ENCODE measurements at places on chromosomes 5 and 9.
A peak's percentile ranks its signal among the peaks of the same experiment; 100 is the strongest.

DNA sequence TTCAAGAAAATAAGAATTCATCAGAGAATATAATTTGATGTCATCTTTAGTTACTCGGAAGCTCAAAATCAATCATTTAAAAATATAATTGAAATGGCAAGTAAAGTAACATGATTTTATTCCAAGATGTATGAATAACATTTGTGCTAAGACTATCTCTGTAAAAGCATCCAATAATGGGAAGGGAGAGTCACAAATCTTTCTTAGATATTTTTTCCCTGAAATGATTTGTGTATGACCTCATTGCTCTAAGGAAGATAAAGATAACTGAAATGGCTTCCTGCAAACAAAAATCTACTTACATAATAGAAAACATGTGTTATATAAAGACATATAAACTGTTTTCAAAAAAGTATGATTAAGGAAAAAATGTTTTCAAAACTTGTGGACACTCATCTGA is 97.4 kb upstream of the FGF10 start:
- DNase-seq = no peak

- DNase-seq = no peak
These were observed 41.5 kb downstream of the VAV2 start for GRCh38 chr9:133950629-133951111.

DNA sequence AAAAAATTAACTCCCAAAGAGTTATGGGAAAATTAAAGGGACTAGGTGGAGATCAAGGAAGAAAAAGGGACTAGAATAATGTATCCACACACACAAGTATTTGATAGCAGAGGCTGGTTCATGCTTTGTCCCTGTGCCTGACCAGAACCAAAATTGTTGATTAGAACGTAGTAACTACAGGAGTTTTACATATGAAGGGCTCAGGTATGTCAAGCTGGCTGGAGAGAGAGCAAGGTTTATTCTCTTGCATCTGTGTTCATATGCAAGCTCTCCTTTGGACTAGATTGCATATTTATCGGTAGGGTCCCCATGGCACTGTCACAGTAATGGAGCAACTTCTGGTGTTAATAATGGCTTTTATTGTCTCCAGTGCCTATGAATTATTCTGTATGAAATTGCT is 239.9 kb upstream of the TRPM3 start:
- no peak for DNase-seq

GRCh38 chr5:33738967-33739366 is 152.8 kb downstream of the ADAMTS12 start:
- no peak for DNase-seq

- DNase-seq = no peak
These were observed 60.8 kb upstream of the KLF9 start for GRCh38 chr9:70475211-70475610.

- no peak for DNase-seq
These were observed 74.4 kb upstream of the RUSC2 start for GRCh38 chr9:35415402-35416097.

DNA sequence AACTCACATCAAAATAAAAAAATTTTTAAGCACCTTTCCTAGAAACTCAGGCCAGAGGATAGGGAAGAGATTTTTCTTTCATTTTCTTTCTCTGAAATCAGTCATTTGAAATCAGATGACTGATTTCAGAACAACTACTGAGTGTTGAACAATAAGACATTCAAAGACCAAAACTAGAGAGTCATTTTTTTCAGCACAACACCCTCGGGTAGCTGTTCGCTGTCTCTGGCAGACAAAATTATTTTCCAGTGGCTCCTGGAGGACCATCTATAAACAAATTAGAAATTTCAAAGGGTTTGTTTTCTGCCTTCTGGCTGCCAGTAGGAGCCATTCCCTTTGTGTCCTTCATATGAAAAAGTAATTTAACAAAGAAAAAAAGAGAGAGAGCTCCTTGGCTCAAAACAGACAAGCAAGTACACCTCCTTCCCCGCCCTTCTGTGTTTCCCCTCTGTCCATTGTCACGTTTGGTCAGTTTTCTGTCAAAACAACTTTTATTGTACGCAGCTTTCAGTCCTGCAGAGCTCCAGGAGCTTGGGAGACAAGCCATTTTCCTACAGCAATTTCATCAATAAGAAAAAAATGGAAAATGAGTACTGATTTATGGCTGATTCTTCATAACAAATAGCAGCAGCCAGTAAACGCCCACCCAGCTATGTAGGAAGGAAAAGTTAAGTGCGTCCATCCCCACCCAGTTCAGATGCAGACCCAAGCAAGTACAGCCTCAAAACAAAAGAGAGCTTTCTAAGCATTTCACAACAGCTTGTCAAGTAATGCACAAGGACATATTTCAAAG is 405.2 kb downstream of the ZNF608 start:
- no peak for DNase-seq

DNA sequence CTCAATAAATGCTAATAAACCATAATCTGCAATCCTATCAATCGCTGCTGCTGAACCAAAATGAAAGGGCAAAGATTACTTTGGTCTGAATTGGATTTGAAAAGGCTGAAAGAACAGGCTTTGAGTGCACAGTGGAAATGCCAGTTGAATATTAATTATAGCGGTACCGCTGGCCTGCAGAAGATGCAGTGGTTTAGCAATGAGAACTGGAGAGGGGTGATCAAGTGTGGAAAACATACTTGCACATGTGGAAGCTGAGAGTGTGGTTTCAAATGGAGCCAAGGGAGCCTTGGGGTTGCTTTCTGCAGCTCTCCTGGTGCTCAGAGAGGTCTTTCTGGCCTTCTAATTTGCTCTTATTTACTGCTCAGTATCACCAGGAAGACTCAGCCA is 133.9 kb downstream of the PTTG1 start:
- no peak for DNase-seq

DNA sequence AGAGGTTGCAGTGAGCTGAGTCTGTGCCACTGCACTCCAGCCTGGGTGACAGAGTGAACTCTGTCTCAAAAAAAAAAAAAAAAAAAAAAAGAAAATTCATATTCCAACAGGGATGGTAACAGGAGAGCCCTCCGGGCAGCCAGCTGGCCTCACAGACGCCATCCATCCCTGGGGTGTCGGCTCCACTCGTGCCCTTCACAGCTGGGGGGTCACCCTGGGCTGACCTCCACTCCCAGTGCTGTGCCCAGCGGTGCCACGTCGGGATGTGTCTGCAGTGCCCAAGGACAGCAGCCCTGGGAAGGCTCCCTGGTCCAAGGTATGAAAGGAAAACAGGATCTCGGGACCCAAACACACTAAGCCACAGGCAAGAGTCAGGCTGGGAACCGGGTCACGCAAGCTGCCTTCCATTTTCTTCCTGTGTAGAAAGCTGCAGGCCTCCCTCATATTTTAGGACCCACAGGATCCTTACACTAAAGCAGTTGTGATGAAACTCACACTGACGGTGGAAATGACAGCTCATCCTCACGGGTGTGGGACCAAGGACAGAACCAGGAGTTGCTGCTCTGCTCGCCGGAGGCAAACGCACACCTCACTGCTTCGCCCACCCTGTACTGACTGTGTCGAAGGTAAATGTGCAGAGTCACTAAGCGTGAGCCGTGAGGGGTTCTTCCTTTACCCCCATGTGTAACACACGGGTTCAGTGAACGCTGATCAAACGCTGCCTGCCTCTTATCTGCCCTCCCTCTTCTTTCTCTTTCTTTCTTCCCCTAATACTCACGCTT is 5.3 kb downstream of the SLC12A7 start:
- DNase-seq = no peak

DNA sequence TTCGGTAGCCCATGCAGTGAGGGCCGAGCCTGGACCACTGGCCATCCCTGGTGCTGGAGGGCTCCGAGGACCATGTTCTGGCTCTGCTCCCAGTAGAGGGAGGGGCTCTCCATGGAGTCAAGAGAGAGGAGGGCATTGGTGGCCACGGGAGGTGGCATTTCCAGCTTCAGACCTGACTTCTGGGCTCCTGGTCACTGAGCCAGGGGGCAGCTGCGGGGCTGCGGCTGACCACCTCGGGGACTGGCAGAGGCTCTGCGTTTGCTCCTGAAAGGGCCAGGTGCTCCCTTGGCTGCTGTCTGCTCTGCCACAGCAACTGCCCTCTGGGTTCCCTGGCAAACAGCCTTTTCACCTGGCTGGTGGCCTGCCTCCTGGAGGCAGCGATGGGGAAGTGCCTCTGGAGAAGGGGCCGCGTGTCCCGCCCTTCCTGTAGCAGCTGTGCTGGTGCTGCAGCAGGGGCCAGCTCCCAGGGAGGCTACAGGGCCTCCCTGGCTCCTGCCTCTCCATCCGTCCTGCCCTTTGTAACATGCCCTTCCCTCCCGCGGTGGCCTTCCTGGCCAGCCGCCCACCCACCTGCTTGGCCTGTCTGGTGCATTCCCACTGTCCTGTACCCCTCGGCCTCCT is 144.6 kb downstream of the CACNA1B start:
- peak; percentile 11 for DNase-seq

- DNase-seq = no peak
These were observed 61.8 kb downstream of the C9 start for GRCh38 chr5:39302472-39302871.

DNA sequence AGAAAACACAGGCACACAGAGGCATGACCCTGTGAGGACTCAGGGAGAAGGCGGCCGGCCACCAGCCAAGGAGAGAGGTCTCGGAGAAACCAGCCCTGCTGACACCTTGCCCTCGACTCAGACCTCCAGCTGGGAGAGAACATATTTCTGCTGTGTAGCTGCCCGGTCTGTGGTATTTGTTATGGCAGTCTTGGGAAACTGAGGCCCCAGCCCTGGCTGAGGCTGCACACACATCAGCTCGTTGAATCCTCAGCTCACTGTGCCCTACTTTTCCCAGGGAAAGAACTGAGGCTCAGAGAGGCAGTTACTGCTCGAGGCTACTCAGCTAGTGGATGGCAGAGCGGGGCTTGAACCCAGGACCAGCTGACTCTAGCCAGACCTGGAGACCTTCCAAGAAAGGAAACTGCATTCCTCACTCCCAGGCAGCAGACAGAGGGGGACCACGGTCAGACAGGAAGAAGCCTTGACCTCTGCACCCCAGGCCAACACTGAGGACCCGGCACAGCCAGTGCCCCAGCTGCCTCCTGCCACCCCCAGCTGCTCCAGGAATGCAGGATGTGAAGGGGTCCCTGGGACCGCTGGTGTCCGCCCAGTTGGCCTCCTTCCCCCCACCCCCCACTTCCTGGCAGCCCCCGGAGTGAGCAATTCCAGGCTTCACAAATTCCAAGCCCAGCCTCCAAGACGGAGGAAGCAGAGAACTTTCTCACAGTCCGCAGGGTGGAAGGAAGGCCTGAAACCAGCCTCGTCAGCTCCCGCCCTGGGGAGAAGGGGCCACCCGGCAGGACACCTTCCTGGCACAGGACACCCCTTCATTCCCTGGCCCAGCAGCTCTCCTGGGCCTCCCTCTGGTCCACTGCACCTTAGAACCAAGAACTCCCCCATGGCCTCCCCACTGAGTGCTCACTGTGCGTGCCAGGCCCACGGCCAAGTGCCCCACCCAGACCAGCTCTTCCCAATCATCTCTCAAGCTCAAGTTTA is 69.9 kb downstream of the LRSAM1 start:
- DNase-seq = no peak

DNA sequence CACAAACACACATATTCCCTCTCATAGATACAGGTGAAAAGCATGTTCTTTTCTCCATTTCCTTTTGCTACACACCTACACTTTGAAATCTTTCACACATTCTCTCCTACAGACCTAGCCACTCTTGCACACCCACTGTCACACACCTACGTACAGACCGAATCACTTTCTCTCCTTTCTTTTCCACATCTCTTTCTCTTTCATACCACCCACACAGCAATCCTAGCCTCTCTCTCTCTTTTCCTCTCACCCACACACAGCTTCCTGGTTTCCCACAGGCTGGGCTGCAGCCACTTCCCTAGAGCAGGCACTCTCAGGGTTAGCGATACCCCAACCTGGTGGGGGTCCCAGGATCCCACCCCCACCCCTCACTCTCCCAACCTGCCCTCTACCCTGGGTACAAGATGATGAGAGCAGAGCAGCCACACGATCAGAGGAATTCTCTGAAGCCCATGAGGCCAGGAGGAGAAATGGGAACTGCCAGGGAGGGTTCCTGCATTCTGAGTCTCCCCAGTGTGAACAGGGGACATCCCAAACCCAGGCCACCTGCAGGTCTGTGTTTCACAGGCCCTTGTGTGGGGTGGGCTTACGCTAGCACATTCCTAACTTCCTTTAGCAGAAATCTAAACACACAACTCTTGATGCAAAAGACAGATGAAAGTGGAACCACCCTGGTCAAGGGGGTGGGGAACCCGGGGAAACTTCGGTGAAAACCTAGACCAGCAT is 17.1 kb upstream of the SYNPO start:
- DNase-seq = no peak

DNA sequence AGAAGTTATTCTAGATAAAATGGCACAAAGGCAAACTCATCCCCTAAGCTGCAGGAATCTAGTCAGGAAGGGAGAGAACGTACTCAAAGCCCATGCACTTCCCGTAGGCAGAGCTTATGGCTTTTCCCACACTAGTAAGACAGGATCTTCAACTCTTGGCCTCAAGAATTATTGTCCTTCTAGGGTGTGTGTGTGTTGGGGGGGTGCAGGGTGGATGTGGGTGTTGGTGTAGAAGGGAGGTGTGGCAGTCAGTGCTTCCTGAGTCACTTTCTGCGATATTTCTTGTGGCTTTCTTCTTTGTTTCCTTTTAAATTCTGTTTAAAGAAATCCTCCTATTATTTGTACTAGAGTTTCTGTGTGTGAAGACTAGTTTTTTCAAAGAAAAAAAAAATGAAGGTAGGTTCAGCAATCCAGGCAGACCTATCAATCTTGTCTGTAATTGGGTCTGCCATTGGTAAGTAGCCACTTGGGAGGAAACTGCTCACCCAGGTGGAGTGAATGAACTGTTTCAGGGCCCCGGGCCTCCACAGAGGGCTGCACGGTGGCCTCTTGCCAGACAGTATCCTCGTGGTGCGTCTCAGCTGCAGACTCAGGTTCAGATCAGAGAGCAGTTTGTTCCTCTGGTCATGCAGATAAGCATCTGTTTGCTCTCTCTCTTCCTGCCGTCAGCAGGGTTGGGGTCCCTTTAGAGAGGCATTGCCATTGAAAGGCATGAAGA is 131.9 kb downstream of the NPR3 start:
- DNase-seq = no peak

DNA sequence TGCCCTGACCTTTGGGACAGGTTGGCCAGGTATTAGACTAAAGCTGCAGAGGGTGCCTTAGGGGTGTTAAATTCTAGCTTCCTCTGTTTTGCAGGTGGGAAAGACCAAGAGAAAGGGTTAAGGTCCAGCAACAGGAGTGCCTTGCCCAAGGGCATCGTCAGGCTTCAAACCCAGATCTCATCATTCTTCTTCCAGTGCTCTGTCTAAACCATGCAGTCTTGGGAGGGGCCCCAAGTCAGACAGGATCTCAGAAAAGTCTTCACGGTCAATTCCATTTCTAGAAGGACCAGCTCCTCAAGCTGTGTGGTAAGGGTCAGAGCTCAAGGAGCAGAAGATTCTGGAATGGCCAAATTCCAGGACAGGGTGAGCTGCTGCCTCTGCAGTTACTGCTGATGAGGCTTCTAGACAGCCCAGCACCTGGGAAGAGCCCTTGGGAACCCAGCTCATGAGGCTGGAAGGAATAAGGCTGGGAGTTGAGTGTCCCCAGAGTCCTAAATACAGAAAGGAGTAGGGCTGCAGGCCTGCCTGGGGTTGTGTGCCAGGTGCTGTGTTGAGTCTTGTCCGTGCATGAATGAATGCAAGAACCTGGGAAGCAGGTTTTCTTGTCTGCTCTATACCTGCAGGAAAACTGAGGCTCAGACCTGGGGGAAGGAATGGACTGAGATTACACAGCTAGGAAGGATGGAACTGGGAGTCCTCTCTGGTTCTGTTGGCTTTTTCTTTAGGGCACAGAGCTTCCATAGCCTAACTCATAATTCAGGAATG is 69.3 kb downstream of the WWC1 start:
- DNase-seq = no peak
